ENCODE measurements at places on chromosomes 3 and 15.

DNA sequence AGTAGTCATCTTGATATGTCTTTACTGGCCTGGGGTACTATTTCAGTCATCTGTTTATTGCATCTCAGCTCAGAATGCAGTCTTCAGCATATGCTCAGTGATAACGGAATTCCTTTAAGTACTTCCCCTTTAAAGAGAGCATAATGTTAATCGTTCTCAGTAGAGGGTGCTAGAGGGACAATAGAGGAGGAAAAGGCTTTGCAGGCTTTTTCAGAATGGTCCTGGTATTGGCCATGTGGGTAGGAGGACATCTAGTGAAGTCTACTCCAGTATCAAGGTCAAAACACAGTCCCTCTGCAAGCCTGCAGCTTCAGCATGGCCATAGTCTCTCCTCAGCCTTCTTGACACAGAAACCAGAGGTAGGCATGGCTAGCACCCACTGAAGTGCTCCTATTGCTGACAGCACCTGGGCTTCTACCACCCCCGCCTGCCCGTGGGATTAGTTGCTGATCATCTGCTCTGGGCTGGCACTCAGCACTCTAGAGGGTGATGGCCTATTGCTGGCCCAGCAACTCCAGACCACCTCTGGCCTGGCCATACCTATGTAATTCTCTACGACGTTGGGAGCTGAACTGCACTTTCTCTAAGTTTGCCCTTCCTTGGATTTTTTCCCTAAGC is 65.4 kb downstream of the KCNH8 start:
- no peak for DNase-seq

DNA sequence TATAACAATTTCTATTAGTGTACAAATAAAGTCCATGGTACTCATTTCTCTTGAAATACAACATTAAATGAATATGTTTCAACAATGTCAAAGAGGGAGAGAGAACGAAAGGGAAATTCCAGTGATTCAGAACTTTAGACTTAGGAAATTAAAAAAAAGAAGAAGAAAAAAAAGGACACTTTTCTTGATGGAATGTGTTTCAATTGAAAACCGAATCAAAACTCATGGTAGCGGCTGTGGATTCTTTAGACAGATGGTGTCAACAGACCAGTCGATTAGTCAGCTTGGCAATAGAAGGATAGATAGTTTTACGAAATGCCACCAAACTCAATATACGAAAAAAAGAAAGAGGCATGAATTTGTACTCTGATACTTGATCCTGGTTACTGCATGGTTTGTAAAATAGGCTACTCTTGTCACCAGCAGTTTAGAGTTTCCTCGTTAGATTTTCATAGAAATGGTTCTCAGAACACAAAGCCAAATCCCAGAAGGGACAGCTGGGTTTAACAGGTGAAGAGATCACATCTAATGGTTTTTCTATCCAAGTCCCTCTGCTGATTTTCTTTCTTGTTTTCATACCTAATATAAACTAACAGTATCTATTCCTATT is 793.5 kb downstream of the ROBO1 start:
- DNase-seq, result no peak

DNA sequence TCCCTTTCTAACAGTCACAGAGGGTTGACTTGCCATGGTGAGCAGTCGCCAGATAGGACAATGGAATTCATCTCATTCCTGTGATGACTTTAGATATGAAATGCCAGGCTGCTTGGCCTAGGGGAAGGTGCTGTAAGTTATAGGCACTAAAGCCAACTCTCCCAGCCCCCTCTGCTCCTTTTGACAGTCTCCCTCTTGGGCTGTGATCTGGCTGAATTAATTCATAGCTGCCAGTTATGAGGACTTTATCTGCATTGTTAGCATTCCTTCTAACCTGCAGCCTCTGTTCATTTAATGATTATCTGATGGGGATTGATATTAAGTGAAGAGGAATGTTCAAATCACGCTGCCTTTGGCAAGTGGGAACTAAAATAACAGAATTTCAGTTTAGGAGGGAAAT is 427.1 kb upstream of the RASGRP1 start:
- no peak for DNase-seq

GRCh38 chr3:194982472-194982871 is 288.5 kb downstream of the XXYLT1 start:
- no peak for DNase-seq

DNA sequence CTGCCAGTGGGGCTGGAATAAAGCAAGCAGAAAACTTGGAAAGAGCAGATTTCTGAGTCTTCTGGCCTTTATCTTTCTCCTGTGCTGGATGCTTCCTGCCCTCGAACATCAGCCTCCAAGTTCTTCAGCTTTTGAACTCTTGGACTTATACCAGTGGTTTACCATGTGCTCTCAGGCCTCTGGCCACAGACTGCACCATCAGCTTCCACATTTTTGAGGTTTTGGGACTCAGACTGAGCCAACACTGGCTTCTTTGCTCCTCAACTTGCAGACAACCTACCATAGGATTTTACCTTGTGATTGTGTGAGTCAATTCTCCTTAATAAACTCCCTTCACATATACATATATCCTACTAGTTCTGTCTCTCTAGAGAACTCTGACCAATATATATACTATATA is 706.6 kb downstream of the NR2F2 start:
- DNase-seq, result no peak

GRCh38 chr3:111980716-111981456 is 2.1 kb downstream of the ABHD10 start:
- DNase-seq, result no peak

DNA sequence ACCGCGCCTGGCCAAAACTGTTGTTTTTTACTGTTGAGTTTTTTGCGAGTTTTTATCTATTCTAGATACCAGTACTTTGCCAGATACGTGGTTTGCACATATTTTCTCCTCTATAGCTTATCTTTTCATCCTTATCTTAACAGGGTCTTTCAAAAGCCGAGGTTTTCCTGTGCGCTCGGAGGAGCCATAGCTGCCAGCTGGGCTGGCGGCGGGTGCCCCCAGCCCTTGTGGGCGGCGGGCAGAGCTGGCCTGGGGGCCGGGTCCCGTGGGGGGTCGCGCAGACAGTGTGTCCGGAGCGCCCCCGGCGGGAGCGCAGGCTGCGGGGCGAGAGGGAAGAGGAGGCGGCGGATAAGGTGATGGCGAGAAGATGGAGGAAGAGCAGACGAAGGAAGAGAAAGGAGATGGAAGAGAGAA is 11.1 kb upstream of the EIF4A2 start:
- no peak for DNase-seq

- no peak for DNase-seq
These were observed 78.6 kb upstream of the TSEN2 start for GRCh38 chr3:12405432-12406272.

DNA sequence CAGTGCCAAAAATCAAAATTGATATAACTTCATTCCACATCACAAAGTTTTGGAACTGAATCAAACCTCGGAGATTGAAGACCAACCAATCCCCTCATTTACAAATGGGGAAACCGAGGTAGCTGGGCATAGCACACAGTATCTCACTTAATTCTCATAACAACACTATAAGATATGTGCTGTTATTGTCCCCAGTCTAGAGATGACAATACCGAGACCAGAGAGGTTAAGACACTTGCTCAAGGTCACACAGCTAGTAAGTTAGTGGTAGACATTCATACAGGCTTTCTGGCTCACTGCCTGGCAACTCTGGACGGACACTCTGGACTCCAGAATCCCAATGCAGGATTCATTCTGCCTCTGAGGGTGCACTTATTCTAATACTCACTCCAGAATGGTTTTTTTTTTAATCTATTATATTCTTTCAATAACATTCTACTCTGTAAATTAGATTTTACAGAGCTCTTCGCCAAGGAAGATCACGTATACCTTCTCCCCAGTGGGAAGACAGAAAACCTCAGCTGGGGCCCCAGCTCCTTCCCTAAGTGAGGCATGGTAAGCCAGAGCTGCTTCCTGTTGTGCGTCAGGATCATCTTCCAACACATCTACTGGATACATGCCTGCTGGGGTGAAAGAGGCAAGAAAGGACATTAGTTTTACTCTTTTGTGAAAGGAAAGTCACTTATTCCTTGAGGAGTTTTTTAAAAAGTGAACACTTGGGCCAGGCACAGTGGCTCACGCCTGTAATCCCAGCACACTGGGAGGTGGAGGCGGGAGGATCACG is 128.4 kb upstream of the IGF1R start:
- no peak for DNase-seq

- DNase-seq, result no peak
These were observed 1044.6 kb upstream of the CFAP20DC start for GRCh38 chr3:60094392-60094947.

DNA sequence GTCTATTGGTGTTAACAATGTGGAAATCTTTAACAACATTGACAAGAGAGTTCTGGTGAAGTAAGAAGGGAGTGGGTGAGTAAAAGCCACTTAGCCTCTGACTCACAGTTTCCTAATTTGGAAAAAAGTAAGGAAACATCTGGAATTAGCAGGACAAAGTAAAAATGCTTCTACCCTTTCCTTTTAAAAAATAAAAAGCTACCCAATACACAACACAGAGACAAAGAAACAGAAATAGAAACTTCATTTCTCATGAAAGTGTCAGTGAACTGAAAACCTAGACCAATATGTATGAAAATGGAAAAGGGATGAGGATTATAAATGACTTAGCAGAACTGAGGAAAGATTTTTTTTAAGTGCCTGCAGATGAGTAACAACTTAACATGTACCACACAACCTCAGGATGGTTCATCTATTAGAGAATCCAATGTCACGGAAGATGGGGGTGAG is 65.4 kb downstream of the SSR3 start:
- DNase-seq, result no peak

GRCh38 chr3:52054661-52055511 is 1.5 kb downstream of the DUSP7 start:
- DNase-seq, result no peak

GRCh38 chr15:61880084-61880483 is 180.2 kb downstream of the VPS13C start:
- no peak for DNase-seq

GRCh38 chr15:72155003-72155621 is 36.9 kb downstream of the SENP8 start:
- DNase-seq, result no peak

DNA sequence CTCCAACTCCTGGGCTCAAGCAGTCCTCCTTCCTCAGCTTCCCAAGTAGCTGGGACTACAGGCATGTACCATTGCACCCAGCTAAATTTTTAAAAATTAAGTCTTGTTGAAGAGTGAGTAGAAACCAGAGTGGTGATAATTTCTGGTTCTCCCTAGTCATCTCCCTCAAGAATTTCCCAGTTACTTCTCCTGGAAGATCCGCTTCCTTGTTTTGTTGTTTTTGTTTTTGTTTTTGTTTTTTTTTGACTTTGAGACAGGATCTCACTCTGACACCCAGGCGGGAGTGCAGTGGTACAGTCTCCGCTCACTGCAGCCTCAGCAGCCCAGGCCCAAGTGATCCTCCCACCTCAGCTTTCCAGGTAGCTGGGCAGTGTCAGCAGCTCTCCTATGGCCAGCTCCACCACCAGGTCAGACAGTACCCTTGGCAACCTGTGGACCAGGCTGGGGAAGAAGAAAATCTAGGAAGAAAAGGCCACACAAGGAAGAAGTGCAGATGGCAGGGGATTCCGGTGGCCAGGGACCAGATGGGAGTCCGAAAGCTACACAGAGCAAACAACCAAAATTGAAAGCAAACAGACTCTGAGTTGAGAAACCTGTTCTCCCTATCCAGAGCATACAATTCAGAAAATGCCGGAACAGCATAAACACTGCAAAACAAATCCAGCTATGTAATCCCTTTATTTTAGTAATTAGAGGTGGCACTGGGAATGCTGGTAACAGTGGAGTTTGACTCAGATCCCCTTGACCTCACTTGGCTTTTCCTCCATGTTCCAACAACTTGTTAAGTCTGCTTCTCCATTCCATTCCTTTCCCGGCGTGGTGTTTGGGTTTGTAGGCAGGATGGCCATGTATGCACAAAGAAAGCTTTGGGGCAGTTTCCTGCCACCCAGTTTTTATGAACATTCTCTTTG is 266.6 kb upstream of the CTDSPL start:
- DNase-seq, result no peak

DNA sequence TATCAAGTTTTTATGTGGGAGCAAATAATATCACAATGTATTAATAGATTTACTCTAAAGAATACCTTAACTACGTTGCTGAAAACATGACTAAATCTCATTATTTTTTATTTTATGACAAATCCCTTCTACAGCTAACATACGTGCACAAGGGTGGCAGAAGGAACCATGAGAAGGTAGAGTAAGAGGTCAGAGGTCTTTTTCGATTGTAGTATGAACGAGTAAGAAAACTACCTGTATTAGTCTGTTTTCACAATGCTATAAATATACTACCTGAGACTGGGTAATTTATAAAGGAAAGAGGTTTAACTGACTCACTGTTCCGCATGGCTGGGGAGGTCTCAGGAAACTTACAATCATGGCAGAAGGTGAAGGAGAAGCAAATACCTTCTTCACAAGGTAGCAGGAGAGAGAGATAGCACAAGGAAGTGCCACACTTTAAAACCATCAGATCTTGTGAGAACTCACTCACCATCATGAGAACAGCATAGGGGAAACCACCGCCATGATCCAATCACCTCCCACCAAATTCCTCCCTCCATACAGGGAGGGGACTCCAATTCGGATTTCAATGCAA is 95.3 kb downstream of the SUCLG2 start:
- DNase-seq, result no peak

DNA sequence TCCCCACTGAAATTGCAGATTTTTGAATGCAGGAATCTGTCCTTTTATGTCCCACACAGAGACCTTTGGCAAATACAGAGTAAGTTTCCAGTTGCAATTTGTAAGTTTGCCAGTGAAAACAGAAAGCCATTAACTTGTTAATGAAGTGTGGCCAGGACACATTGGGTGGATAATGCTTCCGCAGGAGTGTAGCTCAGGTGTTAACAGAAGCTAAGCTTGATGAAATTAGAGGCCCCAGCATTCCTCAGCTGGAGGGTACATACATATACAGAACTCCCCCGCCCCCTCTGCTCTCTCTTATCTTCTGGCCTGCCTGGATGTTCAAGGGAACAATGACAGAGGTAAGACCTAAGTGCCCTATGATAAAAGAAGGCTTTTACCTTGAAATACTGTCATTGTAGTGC is 8.1 kb upstream of the LRRC2 start:
- no peak for DNase-seq

DNA sequence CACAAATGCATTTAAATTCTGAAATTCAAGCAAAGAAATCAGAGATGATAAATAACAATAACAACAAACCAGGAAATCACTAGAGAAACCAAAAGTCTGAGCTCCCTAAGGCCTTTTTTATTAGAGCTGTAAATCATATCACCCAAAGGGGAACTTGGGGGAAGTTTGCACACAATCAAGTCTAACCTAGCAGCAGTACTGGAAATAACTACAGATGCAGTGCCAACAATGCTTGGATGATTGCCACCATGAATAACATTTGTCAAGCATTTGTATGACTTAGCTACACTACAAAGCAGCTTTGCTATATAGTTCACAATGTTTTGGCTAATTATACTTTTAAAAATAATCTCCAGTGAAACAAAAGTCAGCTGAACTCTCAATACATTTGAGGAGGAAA is 27.8 kb downstream of the SHQ1 start:
- DNase-seq, result peak; percentile 59

GRCh38 chr3:114323546-114324254 is 29.9 kb downstream of the TIGIT start:
- DNase-seq, result no peak

DNA sequence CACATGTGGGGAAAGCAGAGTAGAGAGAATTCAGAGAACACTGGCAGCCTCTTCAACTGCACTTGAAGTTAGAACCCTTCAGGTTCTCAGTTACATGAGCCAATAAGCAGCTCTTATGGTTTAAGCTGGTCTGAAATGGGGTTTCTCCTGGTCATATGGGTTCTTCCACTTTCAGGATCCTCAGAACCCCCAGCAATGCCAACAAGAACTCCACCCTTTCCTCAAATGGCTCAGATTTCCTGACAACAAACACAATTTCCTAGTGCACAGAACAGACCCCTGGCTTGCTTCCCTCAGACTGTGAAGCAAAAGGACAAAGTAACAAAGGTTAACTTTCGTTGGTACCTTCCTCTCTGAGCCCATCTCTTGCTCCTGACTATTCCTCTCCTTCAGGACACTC is 23.9 kb upstream of the FRMD4B start:
- no peak for DNase-seq

All from Karpas-422 (cell line).